ENCODE measurements at places on chromosomes 12 and 14.

GRCh38 chr12:86122846-86123468, 133.2 kb downstream of the MGAT4C start:
- DNase-seq: no peak

DNA sequence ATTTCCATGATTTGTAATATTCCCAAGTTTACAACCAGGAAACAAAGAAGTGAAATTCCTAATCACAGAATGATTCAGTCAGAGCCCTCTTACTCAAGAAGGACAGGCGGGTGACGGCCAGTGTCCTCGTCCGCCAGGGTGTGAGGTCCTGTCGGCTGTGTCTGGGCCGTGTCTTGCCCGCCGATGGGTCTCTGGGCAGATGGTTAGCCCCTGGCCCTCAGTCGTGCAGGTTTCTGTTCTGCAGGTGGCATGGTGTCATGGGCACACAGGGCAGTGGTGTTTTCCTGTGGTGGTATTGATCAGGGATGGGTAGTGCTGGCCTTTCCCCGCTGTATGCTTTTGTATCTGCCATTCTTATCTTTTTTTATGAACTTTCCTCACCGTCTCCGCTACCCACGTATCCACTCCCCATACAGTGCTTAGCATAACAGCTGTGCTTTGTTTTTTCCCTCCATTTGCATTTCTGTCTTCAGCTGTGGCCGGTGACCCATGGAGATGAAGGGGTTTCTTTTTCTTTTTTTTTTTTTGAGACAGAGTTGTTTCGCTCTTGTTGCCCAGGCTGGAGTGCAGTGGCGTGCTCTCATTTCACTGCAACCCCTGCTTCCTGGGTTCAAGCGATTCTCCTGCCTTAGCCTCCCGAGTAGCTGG, 100.7 kb downstream of the TSPAN9 start:
- DNase-seq: no peak

GRCh38 chr12:56931474-56931978, 2.7 kb downstream of the SDR9C7 start:
- peak; percentile 67 for DNase-seq

DNA sequence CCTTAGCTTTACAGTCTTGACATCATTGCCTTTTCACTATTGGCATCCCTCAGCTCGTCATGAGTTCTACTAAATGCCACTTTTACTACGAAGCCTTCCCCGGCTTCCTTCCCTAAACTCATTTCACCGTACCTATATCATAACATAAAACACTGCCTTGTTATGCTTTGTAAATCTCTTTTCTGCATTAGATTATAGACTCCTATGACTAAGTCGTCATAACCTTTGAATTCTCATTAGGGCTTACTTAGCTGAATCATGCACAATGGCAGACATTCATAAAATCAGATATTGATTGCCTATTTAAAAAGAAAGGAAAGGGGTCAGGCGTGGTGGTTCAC, 21.0 kb downstream of the BTG1 start:
- no peak for DNase-seq

DNA sequence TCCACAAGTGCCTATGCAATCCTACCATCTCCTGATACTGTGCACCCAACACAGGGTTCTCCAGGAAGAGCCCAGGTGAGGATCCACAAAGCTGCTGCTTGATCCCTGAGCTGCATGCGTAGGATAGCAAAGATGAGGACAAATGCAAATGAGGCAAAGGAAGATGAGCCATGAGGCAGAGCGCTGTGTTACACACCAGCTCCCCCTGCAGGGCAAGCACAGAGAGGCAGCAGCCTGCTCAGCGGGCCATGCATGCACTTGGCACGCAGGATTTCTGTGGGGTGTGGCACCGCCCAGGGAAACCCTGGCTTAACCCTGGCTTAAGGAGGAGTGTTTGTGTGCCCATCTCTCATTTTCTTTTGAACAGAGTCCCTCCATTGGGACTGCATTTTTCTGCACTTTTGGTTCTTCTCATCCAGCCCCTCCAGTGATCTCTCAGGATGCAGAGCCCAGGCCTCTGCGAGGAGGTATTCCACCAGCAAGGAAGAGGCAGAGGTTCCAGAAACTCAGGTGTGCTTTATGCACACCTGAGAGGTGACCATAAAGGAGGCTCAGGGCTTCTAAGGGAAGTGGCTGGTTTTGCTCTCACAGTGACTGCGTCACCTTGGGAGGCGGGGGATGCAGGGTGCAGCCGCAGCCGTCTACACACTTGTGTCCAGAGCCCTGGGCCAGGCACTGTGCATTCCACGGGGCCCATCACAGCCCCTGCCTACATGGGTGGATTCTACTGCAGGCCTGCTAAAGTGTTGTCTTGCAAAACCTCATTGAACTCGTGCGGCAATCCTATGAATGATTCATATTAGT, 973.3 kb upstream of the TMEM132C start:
- peak; percentile 78 for DNase-seq

GRCh38 chr12:108390495-108391203, 51.5 kb upstream of the CMKLR1 start:
- DNase-seq: no peak
